ENCODE measurements at places on chromosomes 11 and 22. TPM values are rescaled to one million over a fixed set of nuclear protein-coding genes. Genes with fewer than 3 reads are reported as not detected.

Gene INS
- total RNA-seq = not detected

Gene CABP7
- not detected for total RNA-seq

Gene POU2F3
- total RNA-seq = not detected

- ATAC-seq = no peak
Measured at GRCh38 chr11:91969486-91969885, 255.1 kb upstream of the FAT3 start.

DNA sequence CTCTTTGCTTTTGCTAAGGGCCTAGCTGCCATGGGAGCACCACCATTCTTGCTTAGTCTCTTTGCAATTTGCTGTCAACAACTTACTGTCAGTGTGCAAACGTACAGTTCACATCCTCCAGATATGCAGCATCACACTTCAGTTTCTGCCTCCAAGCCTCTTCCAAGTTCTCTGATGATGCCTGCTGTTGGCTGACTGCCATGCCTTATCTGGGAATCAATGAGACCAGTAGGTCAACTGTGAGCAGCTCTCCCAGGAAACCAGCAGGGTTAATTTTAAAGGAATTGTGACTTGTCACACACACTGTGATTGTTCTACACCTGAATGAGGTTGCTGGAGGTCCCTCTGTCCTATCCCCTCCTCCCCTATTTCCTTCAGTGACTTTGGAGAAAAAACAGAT, 56.0 kb downstream of the COPB1 start:
- ATAC-seq = no peak

- no peak for ATAC-seq
Measured at GRCh38 chr11:71342951-71343827, 90.8 kb upstream of the SHANK2 start.

DNA sequence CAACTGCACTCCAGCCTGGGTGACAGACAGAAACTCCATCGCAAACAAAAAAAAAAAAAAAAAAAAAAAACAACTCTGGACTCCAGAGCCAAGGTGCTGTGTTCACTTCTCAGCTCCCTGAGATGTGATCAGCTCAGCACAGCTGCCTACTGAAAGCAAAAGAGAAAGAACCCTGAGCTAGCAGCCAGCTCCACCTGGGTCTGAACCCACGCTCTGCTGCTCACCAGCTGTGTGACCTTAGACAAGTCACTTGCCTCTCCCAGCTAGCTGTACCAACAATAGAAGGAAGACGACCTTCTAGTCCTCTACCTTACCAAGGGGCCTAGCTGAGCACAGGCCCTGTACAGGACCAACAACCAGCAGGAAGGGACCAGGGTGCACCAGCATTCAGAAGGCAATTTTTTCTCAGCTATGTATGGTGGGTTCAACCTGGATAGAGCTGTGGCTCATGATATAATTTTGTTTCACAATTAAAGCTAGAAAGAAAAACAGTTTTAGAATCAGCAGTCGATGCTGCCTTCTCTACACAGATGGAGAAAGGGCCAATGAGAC, 3.8 kb downstream of the DGCR2 start:
- no peak for ATAC-seq

- ATAC-seq = no peak
Measured at GRCh38 chr22:45125188-45125587, 38.5 kb upstream of the NUP50 start.

DNA sequence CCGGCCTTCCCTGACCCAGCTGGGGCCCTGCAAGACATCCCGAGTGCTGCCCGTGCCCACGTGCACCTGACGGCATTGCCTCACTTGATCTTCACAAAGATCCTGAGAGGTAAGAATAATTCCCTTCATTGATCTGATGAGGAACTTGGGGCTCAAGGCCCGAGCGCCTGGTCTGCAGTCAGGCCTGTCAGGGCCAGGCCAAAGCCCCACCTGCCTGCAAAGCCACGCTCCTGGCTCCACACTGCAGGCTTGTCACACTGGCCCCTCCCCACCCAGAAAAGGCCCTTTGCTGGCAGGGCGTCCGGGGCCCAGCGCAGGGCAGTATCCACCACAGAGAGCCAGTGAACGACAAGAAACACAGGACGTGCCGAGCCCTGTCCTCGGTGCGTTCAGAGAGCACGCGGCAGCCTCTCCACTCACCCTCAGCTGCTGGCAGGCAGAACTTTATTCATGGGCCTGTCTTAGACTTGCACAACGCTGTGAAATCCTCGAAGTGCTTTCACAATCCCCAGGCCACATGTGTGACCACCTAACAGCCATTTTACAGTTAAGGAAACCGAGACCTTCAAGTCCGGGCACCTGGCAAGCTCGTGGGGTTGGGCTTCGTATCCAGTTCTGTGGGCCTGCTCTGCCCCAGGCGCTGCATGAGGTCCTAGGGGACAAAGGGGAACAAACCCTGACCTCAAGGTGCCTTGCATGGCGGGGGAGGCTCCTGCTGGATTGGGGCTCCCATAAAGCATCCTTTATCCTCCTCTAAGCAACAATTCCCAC, 14.8 kb downstream of the KIAA0930 start:
- no peak for ATAC-seq

DNA sequence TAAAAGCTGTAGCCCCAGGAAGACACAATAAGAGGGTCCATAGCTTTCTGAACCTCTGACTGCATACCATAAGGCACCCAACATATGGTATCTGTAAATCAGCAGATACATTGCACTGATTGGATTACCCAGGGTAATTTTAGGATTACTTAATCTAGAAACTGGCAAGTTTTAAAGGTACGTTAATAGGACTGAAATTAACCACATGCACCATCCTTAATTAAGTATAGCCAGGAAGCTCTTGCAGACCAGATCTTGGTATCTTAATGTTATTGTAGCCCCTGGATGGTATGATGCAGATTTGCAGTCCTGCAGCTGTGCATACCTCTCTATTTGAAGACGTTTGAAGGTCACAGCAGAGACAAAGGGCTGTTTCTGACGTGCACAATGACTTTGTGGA, 72.8 kb downstream of the ARHGAP42 start:
- ATAC-seq = no peak

DNA sequence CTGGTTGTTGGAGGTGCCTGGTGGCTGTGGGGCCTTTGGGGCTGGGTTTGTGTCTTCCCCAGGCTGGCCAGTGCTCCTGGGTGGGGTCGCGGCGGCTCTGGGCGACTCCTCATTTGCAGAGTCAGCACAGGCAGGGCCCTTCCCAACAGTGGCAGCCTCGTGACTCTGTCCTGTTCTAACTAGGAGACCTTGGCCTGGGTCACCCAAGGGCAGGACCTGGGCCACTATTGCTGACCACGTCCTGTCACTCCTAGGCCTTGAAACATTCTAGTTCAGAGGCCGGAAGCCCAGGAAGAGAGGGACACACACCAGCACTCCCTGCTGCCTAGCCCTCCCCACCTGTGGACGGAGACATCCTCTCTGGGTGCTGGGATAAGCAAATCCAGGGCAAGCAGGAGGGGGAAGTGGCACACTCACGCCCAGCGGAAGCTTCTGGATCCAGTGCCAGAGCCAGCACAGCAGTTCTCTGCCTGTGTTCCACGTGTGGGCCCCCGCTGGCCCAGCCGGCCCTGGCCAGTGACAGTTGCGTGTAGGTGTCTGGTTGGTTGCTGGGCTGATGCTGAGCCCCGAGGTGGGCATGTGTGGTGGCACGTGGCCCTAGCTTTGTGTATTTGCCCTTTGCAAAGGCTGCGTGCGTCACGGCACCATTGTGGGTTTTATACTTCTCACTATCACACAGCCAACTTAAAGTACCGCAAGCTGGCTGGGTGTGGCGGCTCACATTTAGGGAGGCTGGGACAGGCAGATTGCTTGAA, 4.3 kb upstream of the CHID1 start:
- no peak for ATAC-seq

DNA sequence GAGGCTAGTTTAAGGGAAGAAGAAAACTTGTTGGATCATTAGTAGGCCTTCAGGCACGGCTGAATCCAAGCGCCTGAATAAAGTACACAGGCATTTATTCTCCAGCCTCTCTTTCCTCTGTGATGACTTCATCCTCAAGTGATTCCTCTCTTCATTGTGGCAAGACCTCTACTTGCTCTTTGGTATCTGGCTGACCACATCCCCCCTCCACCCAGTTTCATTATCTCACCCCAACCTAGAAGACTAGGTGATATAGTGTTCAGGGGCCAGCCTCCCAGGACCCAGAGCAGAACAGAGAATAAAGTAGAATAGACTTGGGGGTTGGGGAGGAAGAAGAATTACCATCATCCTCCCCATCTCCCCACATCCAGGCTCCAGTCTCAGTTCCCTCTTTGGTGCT, 189.3 kb downstream of the MIAT start:
- no peak for ATAC-seq

- ATAC-seq = no peak
Measured at GRCh38 chr22:46113910-46114517, 36.3 kb upstream of the PPARA start.

DNA sequence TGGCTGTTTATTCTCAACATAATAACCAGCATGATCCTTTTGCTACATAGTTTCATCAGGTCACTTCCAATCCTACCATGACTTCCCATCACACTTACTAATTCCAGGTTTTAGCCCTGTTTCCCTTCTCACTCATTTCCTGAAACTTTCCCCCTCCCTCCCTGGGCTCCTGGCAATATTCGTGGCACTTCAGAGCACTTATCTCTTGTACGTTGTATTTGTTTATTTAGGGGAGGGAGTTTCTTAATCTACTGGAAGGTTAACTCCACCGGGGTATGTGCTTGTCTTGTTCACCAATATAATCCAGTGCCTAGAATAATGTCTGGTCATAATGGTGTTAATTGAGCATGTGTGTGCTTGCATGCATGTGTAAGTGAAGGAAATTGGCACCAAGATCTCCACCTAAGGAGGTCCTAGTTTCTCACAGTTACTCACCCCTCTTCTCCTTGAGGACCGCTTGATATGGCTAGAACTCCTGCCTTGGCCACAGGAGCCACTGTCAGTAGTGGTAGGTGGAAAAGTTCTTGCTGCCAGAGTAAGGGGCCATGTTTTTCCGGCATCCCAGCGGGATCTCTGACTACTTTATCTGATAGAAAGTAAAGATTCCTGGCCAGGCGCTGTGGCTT, 11.7 kb downstream of the EIF3L start:
- ATAC-seq = no peak

GRCh38 chr22:46104170-46104880, 46.0 kb upstream of the PPARA start:
- no peak for ATAC-seq

- ATAC-seq = peak; percentile 37
Measured at GRCh38 chr11:79078456-79078855, 362.4 kb downstream of the TENM4 start.

Data from activated T-helper 17 cell treated with anti-CD3 and anti-CD28 coated beads, Interleukin-2, amount 50 U/mL, for 72 hours (primary cell).